ENCODE measurements at places on chromosomes 11 and 22.

GRCh38 chr11:111183706-111184105 is 61.8 kb upstream of the POU2AF2 start:
- DNase-seq = no peak

DNA sequence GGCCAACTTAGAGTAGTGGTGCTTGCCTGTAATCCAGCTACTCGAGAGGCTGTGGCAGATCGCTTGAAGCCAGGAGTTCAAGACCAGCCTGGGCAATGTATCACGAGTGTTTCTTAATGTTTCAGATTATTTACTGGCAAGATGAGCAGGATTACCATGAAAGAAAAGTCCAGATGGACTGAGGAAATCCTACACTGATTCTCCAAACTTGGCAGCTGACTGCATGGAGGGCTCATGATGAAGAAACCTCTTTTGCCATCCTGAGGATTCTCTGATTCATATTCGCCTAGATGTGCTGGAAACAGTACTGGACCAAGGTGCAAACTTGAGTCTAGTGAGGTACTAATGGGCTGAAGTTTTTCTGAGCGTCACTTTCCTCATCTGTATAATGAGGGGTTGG is 2.8 kb upstream of the SIDT2 start:
- DNase-seq = no peak

- peak; percentile 49 for DNase-seq
Measured at GRCh38 chr11:72326151-72326848, 82.3 kb upstream of the PHOX2A start.

DNA sequence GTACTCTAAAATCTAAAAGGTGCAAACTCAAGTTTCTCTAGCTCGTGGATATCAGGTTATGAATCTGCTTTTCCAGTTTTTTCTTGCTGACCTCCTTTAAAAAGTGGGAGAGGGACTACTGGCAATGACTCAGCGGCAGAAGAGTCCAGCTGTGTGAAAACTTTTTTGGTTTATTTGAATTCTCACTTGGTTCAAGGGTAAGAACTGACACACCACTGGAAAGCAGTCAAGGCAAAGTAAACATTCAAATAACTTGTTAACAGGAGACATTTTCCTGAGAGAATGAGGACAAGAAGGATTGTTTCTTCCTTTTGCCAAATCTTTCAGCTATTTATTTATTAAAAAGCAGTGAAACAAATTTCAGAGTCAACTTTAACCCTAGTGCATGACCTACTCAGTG is 36.1 kb downstream of the CDON start:
- no peak for DNase-seq

Data from osteoblast (primary cell).